ENCODE measurements at places on chromosomes 1 and 21.

DNA sequence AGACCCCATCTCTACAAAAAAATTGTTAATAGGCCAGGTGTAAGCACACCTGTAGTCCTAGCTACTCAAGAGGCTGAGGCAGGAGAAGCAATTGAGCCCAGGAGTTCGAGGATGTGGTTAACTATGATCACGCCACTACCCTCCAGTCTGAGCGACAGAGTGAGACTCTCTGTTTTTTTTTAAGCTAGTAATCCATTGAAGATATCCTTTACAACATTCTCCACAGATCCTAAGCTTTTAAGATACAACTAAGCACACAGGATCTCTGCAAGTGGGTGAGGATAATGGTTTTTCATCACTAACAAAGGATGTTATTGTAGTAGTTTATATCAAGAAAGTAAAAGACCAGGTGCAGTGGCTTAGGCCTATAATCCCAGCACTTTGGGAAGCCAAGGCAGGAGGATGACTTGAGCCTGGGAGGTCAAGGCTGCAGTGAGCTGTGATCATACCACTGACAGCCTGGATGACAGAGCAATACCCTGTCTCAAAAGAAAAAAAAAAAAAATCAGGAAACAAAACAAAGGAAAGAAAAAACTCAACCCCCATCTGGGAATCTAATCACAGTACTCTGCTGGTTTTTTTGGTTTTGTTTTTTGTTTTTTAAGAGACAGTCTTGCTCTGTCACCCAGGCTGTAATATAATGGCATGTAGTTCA lies 166.1 kb downstream of the RERE start:
- DNase-seq, result no peak

GRCh38 chr1:63651161-63651701 lies 58.0 kb downstream of the PGM1 start:
- DNase-seq, result no peak

DNA sequence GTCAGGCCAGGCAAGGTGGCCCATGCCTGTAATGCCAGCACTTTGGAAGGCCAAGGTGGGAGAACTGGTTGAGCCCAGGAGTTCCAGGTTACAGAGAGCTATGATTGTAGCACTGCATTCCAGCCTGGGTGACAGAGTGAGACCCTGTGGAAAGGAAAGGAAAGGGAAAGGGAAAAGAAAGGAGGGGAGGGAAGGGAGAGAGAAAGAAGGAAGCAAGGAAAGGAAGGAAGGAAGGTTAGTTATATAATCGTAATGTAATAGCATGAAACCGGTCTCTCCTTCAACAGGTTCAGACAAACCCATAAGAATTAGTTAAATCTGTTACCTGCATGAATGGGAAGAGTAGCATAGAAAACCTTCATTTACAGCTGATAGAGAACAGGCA lies 1.2 kb upstream of the PAQR7 start:
- no peak for DNase-seq

- no peak for DNase-seq
Measured at GRCh38 chr1:185894791-185895190, 160.6 kb downstream of the HMCN1 start.

DNA sequence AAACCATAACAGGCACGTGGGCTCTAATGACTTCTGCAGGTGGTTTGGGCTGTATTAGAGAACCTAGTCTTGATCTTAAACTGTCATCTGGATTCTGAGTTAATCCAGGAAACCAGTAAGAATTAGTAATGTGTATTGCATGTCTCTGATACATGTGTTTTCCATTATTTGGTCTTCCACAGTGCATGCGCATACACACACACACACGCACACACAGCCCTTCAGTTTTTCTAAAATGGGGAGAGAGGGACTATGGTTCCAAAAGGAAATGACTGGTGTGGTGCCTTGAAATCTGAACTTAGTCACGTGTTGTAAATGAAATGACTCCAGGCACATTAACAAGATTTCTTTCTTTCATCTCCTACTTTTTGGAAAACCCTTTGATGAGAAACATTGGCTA lies 67.6 kb downstream of the OLFML2B start:
- DNase-seq, result no peak

DNA sequence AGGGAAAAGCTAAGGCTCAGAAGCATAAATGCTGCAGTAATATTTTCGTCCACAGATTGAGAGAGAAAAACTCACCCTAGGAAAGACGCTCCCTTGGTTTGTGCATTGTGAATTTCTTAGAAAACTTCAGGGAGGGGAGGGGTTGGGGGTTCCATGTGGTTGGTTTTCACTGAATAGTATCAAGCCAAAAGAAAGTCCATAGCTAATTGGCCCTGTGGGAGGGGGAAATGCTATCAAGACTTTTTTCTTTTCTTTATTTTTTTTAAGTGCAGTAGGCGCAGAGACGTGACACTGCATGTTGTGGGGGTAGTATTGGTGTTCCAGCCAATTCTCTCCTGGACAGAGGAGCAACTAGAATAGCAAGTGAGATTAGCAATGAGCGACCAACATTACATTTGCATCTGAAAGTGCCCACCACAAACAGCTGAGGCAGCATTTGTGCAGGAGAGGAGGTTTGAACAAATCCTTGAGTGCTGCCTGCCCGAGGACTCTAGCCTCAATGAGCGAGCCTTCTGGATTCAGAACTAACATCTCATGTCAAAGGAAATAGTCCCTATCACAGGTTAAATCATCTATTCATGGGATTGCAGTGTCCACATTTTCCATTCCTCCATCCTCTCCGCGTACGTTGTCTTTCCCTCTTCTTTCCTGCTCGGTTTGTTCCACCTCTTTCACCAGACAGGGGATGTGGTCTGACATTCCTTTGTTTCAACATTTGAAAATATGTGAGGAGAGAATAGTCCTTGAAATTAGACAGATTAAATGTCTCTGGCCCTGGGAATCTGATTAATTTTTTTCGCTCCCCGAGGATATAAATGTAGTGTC lies 118.0 kb upstream of the MARK1 start:
- no peak for DNase-seq

DNA sequence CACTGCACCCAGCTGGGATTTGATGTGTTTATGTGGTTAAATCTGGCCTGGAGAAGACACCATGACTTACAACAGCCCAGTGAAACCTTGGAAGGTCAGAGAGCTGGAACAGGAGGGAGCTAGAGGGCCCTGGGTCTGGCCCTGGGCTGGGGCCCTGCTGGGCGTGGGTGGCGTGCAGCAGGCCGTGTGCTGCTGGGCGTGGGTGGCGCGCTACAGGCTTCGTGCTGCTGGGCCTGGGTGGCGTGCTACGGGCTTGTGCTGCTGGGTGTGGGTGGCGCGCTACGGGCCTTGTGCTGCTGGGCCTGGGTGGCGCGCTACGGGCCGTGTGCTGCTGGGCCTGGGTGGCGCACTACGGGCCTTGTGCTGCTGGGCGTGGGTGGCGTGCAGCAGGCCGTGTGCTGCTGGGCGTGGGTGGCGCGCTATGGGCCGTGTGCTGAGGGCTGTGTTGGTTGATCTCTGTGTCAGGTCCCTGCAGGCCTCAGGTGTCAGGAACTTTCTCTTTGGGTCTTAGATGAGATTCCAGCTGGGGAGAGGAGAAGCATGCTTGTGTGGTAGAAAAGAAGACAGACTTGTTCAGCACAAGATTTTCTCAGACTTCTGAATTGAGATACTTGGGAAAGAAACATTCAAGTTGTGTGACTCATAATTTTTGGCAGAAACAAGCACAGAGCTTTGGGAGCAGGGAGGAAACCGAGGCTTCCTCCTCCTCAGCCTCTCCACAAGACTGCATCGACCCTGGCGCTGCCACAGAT lies 66.0 kb downstream of the COL18A1 start:
- DNase-seq, result no peak

DNA sequence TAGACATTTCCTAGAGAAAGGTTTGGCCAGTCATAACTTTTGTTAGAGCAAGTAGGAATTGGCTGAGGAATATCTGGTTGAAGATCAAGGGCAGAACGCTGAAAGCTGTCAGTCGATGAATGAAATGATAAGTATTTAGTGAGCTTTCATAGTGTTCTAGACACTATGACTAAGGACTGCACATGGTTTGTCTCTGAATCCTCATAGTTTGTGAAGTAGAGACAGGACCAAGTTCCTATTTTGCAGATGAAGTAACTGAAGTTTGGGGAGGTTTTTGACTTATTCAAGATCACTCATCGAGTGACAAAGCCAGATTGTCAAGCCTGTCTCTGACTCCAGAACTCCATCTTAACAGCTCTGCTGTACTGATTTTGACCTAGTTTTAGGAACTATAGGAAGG lies 4.7 kb downstream of the ELOA start:
- DNase-seq, result no peak
